ENCODE measurements at places on chromosomes 11 and 22. TPM values are rescaled to one million over a fixed set of nuclear protein-coding genes. Genes with fewer than 3 reads are reported as not detected.

Gene TMEM191C
- 0.71 TPM for total RNA-seq

GRCh38 chr22:21951062-21951461, 1.6 kb downstream of the PPM1F start:
- no peak for DNase-seq
- H3K4me3 ChIP-seq: no peak overlapping the region
- peaks cover 39% of the 10 kb centered on the region for H3K4me1 ChIP-seq
- H3K27me3 ChIP-seq: no peaks in the 10 kb centered on the region

Gene SORL1
- 16.3 TPM for total RNA-seq

Gene AQP11
- total RNA-seq: 0.54 TPM

Gene C11orf91
- total RNA-seq: not detected

Gene TIMP3
- 280 TPM for total RNA-seq

Gene CLDN5
- total RNA-seq: 88.9 TPM

DNA sequence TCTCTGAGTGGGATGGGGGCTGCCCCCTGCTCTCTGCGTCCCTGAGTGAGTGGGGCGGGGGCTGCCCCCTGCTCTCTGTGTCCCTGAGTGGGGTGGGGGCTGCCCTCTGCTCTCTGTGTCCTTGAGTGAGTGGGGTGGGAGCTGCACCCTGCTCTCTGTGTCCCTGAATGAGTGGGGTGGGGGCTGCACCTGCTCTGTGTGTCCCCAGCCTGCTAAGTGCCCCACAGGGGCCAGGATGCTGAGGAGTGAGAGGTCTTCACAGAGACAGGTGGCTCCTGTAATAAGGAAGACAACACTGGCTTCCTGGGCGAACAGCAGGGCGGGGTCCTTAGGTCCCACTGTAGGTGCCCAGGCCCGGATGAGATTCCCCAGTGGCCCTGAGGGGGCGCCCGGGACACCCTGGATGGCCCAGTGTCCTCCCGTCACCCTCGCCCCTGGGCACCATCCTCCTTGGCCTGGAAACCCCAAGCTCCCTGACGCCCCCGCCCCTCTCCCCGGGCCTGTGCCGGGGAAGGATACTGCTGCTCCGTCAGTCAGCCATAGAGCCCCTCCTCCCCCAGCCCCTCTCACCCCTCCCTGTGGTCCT, 3.8 kb upstream of the CCDC188 start:
- H3K4me1 ChIP-seq: peaks cover 3% of the 10 kb centered on the region
- H3K27me3 ChIP-seq: peaks cover 28% of the 10 kb centered on the region
- no peak for DNase-seq
- H3K36me3 ChIP-seq: no peaks in the 10 kb centered on the region
- H3K4me3 ChIP-seq: no peak overlapping the region
- no peak overlapping the region for H3K27ac ChIP-seq

Gene INSC
- total RNA-seq: 3.9 TPM

- H3K27me3 ChIP-seq: no peaks in the 10 kb centered on the region
- no peak for DNase-seq
- no peaks in the 10 kb centered on the region for H3K4me1 ChIP-seq
Measured at GRCh38 chr11:123040111-123040432, 21.9 kb downstream of the HSPA8 start.

DNA sequence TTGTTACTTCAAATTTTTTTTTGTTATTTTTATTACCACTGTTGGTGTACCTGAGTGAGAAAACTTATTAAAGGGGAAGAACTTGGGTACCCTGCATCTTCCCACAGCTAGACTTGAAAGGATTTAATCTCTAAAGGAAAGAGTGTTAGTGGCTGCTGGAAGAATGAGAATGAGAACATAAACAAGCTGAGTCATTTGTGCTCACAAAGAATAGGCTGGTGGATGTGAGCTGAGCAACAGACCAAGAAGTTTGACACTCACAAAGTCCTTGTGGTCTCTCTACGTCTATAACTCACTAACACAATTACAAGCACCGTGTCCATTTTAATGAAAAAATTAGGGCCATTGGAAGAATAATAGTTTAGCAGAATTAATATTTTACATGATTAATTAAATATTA, 217.6 kb upstream of the ANO5 start:
- H3K27ac ChIP-seq: no peak overlapping the region
- no peaks in the 10 kb centered on the region for H3K4me1 ChIP-seq
- no peak for DNase-seq

DNA sequence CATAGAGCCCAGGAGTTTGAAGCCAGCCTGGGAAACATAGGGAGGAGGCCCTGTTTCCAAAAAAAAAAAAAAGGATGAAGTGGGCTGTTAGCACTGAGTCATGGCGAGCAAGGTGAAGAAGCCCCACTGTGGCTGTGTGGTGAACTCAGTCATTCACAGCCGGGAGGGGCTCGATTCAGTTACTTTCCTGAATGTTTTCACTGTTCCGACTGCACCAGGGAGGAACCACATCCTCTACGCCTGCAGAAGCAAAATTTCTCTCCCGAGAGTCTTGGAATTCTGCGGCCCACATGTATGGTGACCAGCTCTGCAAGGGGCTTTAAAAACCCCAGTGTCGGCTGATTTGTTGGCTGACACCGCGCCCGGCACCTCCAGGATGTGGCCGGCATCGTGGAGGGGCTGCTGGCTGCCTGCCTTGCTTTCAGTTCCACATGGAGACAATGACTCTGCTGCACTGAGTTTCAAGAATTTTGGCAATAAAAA, 27.8 kb upstream of the GRAMD4 start:
- DNase-seq: peak; percentile 70
- H3K4me3 ChIP-seq: no peak overlapping the region
- no peaks in the 10 kb centered on the region for H3K27me3 ChIP-seq
- H3K36me3 ChIP-seq: no peaks in the 10 kb centered on the region
- H3K4me1 ChIP-seq: no peaks in the 10 kb centered on the region

- H3K4me3 ChIP-seq: no peak overlapping the region
- H3K27ac ChIP-seq: no peak overlapping the region
- no peaks in the 10 kb centered on the region for H3K4me1 ChIP-seq
- peaks cover 16% of the 10 kb centered on the region for H3K36me3 ChIP-seq
- DNase-seq: no peak
- H3K27me3 ChIP-seq: no peaks in the 10 kb centered on the region
Measured at GRCh38 chr22:23744485-23744884, 6.4 kb downstream of the ZNF70 start.

- H3K4me3 ChIP-seq: no peak overlapping the region
- no peak overlapping the region for H3K27ac ChIP-seq
- DNase-seq: no peak
- H3K4me1 ChIP-seq: no peaks in the 10 kb centered on the region
- H3K36me3 ChIP-seq: no peaks in the 10 kb centered on the region
- no peaks in the 10 kb centered on the region for H3K27me3 ChIP-seq
Measured at GRCh38 chr22:45488764-45489370, 13.8 kb upstream of the FBLN1 start.

GRCh38 chr11:77668760-77669159, 31.2 kb upstream of the CLNS1A start:
- H3K4me1 ChIP-seq: no peaks in the 10 kb centered on the region
- no peak overlapping the region for H3K27ac ChIP-seq
- DNase-seq: no peak

DNA sequence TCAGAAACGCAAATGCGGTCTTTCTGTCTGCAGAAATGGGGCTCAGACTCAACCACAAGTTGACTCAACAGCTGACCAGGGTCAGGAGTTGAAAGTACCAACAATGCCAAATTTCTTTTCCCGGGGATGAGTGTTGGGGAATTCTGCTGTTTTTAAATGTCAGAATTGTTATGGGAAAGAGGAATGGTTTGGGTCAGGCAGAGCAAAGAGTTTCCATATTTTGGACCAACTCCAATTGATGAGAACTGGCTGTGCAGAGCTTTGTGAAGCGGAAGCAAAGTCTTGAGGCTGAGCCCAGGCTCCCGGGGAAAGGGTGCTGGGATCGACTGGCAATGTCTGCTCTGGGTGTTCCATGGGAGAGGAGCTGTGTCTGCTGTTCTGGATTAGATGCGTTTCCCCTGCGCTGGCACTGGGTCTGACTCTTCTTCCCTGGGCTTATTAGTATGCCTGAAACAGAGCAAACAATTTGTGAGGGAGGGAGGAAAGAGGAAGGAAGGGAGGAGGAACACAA, 36.2 kb downstream of the TXN2 start:
- no peaks in the 10 kb centered on the region for H3K36me3 ChIP-seq
- peaks cover 23% of the 10 kb centered on the region for H3K4me1 ChIP-seq
- H3K4me3 ChIP-seq: no peak overlapping the region
- no peaks in the 10 kb centered on the region for H3K27me3 ChIP-seq
- peak overlapping the region; percentile 71 for H3K27ac ChIP-seq

- no peaks in the 10 kb centered on the region for H3K27me3 ChIP-seq
- no peak for DNase-seq
- no peak overlapping the region for H3K4me3 ChIP-seq
- H3K4me1 ChIP-seq: peaks cover 9% of the 10 kb centered on the region
- no peak overlapping the region for H3K27ac ChIP-seq
Measured at GRCh38 chr11:12604557-12605153, 69.6 kb upstream of the TEAD1 start.

GRCh38 chr11:98358551-98358950, 662.2 kb upstream of the CNTN5 start:
- no peaks in the 10 kb centered on the region for H3K4me1 ChIP-seq
- H3K27ac ChIP-seq: no peak overlapping the region
- DNase-seq: no peak

Gene USP47
- total RNA-seq: 84.9 TPM

DNA sequence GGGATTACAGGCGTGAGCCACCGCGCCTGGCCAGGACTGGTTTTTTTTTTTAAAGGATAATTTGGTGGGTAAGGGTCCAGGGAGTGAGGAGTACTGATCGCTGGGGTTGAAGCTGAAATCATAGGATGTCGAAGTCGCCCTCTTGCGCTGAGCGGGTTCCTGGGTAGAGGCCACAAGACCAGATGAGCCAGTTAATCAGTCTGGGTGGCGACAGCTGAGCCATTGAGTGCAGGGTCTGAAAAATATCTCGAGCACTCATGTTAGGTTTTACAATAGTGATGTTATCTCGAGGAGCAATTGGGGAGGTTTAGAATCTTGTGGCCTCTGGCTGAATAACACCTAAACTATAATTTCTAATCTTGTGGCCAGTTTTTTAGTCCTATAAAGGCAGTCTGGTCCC, 7.8 kb downstream of the APOL5 start:
- H3K27me3 ChIP-seq: no peaks in the 10 kb centered on the region
- no peak for DNase-seq
- no peaks in the 10 kb centered on the region for H3K4me1 ChIP-seq

GRCh38 chr22:35708917-35709316, 8.8 kb upstream of the APOL5 start:
- DNase-seq: no peak
- H3K4me1 ChIP-seq: no peaks in the 10 kb centered on the region
- no peak overlapping the region for H3K27ac ChIP-seq
- no peaks in the 10 kb centered on the region for H3K36me3 ChIP-seq

DNA sequence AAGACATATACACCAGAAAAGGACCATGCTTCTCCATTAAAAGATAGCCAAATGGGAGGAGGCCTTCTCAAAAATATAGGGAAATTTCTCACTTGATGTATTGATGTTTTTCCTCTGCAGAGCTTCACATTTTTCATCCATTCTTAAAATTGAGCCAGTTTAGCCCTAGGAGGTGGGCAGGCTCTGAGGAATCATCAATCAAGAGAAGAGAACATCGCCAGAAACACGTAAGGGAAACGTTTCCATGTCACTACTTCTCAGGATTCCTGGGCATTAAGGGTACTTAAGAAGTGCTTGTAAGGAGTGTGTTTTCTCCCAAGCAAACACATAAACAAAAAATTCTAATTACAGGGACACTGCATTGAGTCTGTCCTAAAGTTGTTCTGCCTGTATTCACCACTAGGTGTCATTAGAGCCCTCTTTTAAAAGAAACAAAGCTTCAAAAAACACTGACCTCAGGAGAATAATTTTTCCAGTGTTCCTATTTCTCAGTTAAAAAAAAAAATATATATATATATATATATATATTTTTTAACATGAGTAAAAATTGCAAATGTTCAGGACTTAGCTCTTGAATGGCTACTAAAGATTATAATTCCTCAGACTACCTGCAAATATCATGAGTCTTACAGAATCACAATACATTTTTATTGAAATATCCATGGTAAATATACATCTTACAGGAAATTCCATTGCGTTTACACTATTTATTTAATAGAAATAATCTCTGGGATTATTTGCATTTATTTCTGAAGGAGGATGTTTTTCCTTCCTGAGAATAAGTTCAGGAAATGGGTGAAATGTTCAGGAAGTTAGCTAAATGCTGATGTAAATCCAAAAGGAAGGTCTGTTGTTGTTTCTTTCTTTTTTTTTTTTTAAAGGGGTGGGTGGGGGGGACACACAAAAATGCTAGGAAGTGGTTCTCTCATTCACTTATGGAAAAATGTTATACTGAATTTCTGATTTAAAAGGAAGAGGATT, 16.0 kb downstream of the FZD4 start:
- H3K4me1 ChIP-seq: peaks cover 66% of the 10 kb centered on the region
- DNase-seq: no peak

All from sigmoid colon (tissue), 7 donors.